T-helper 2 cell (primary cell): ENCODE measurements at places on chromosomes 7 and 10.

- DNase-seq: no peak
Observed at GRCh38 chr7:90210981-90211380, 559 bp upstream of the STEAP2 start.

- DNase-seq: no peak
Observed at GRCh38 chr7:70237831-70238575, 639.7 kb downstream of the AUTS2 start.

- no peak for DNase-seq
Observed at GRCh38 chr7:84848219-84848973, 338.5 kb downstream of the SEMA3D start.

DNA sequence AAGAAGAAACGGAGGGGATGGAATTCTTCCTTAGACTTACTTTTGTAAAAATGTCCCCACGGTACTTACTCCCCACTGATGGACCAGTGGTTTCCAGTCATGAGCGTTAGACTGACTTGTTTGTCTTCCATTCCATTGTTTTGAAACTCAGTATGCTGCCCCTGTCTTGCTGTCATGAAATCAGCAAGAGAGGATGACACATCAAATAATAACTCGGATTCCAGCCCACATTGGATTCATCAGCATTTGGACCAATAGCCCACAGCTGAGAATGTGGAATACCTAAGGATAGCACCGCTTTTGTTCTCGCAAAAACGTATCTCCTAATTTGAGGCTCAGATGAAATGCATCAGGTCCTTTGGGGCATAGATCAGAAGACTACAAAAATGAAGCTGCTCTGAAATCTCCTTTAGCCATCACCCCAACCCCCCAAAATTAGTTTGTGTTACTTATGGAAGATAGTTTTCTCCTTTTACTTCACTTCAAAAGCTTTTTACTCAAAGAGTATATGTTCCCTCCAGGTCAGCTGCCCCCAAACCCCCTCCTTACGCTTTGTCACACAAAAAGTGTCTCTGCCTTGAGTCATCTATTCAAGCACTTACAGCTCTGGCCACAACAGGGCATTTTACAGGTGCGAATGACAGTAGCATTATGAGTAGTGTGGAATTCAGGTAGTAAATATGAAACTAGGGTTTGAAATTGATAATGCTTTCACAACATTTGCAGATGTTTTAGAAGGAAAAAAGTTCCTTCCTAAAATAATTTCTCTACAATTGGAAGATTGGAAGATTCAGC, 158.7 kb upstream of the LANCL2 start:
- DNase-seq: no peak

DNA sequence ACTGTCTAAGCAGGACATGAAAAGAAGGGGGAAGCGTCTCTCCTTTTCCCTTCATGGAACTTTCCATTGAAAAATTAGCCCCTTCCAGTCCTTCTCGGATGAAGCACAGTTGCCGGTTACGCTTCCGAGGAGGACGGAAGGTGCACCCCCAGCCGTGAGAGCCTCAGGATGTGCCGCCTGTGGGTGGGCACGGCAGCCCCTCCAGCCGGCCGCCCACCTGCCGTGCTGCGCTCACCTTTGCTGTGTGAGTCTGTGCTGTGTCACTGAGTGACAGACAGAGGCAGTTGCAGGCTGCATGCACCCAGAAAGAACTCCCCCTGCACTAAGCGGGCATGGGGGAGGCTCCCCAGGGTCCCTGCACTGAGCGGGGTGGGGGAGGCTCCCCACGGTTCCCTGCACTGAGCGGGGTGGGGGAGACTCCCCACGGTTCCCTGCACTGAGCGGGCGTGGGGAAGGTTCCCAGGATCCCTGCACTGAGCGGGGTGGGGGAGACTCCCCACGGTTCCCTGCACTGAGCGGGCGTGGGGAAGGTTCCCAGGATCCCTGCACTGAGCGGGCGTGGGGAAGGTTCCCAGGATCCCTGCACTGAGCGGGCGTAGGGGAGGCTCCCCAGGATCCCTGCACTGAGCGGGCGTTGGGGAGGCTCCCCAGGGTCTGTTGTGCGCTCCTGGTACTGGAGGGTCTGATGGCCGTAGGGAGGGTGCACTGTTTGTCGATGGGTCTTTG, 74.2 kb downstream of the DNAJB6 start:
- DNase-seq: no peak

GRCh38 chr10:75291805-75292204, 56.0 kb upstream of the COMTD1 start:
- no peak for DNase-seq

GRCh38 chr10:17122052-17122451, 7.6 kb downstream of the CUBN start:
- DNase-seq: no peak

DNA sequence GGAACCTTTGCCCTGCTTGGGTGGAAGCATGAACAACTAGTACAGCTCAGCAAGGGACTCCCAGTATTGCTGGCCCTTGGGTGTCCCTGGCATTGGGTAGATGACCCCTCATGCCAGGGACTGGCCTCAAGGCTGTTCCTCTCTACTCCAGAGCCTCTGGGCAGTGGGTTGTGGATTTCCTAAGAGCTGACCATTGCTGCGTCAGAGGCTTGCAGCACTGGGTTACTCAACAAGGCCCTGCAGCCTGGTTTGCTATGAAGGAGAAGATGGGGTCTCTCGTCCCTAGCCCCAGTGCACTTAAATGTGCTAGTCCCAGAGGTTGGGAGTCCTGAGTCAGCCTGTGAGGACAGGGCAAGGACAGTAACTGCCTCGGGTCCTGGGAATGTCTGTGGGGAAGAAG, 2.5 kb downstream of the VSIR start:
- DNase-seq: no peak

DNA sequence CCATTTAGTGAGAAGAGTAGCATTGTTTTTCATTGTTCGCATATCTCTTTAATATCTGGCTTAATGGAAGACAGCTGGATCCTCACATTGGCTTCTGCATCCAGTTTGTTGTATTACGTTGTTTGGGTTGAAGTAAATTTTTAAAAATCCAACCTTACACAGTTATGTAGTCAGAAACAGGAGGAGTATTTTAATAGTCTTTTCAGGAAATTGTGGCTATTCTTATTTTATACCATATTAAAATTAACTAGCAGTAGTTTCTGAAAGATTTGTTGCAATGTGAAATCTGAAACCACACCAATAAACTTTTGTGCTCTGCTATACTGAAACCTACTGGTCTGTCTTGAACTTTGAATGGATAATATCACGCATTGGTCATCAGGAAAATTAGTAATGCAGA, 27.9 kb downstream of the MYPN start:
- DNase-seq: no peak

DNA sequence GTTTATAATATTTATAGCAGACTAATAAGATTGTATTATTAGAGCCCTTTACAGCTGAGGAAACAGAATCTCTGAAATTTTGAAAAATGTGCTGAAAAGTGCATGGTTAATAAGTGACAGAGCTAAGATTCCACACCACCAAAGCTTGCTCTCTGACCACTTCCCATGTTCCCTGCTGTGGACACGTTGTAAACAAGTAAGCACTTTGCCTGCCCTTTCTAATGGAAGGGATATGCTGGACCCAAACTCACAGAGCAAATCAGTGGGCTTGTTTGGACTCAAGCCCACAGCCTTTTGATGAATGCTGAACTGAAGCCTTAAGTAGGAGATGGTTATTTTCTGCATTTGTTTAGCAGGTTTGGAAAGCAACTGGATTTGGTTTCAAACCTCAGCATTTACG, 214.0 kb upstream of the TMEM72 start:
- no peak for DNase-seq

GRCh38 chr7:105776986-105777910, 99.2 kb downstream of the ATXN7L1 start:
- DNase-seq: no peak
